ENCODE measurements at places on chromosomes 11 and 22. TPM values are rescaled to one million over a fixed set of nuclear protein-coding genes. Genes with fewer than 3 reads are reported as not detected.

DNA sequence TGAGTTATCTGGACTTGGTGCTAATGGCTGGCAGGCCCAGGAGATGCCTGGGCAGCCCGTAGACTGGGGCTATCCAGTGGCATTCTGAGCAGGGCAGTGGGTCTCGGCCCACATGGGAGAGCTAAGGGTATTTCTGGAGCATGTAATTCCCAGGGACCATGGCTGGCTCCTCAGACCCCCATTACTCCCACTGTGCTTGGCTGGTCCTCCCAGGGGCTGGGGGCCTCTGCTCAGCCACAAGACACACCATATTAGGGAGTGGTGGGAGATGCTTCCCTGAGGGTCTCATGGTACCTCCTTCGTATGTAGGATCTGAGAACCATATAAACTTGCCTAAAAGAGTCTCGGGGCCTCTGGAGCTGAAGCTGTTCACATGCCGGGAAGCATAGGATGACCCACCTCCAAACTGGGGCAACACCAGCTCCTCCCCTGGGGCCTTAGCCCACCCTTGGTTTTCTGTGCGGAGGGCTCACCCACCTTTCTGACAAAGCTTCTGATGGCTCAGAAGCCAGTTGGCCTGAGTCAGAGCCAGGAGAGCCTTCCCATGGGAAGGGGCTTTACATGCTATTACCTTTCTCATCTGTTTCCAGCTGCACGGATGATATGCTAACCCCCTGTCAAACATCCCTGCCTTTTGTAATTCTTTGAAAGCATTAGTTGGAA, 9.5 kb upstream of the FTH1 start:
- DNase-seq = no peak
- no peak overlapping the region for H3K27ac ChIP-seq
- H3K4me1 ChIP-seq = peaks cover 33% of the 10 kb centered on the region
- H3K4me3 ChIP-seq = no peak overlapping the region
- H3K36me3 ChIP-seq = no peaks in the 10 kb centered on the region
- H3K27me3 ChIP-seq = no peaks in the 10 kb centered on the region

DNA sequence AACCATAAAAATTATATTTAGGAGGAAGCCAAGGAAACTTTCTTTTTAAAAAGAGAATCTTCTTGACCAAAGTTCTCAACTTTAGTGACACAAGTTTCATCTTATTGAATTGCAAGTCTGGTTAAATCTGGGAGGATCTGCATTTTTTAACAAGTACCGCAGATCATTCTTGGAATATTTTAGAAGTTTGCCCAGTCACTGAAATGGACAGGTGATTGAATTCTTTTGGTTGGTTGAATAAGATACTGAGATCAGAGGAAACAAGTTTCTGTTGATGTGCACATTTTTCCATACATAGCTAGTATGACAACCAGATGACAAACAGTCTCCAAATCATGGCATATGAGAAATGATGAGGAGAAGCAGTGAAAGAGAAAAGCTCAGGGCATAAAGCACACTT, 50.2 kb downstream of the SLN start:
- H3K36me3 ChIP-seq = no peaks in the 10 kb centered on the region
- H3K27ac ChIP-seq = peak overlapping the region; percentile 76
- DNase-seq = no peak
- H3K27me3 ChIP-seq = no peaks in the 10 kb centered on the region

DNA sequence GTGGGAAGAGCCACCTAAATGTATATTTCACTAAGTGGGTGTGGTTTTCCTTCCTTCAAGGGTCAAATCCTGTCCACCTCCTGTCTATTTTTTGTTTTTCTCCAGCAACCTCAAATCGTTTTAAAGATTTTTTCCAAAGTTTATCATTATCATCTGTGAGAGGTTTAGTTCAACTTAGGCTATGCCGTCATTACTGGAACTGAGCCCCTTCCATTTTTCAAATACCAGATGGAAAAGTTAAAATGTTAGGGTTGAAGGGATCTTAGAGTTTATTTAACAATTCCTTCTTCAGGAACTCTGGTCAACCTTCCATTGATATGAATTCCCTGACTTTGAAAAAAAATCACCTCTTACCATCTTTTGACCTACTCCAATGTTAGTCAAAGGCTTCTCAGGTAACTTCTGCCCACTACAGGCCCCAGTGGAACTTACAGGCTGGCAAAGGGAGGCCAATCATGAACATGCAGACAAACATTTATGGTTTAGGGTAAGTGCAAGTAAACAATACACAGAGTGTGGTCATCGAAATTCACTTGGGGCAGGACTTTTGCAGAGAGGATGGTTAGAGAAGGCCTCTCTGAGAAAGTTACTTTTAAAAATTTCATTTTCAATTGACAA, 45.2 kb downstream of the SYN3 start:
- no peak overlapping the region for H3K4me3 ChIP-seq
- DNase-seq = no peak
- no peaks in the 10 kb centered on the region for H3K27me3 ChIP-seq
- H3K4me1 ChIP-seq = no peaks in the 10 kb centered on the region
- no peak overlapping the region for H3K27ac ChIP-seq
- no peaks in the 10 kb centered on the region for H3K36me3 ChIP-seq

- no peak overlapping the region for H3K27ac ChIP-seq
- no peak for DNase-seq
- H3K27me3 ChIP-seq = peaks cover 30% of the 10 kb centered on the region
- no peaks in the 10 kb centered on the region for H3K36me3 ChIP-seq
Observed at GRCh38 chr11:2931771-2932738, 2.8 kb upstream of the PHLDA2 start.

DNA sequence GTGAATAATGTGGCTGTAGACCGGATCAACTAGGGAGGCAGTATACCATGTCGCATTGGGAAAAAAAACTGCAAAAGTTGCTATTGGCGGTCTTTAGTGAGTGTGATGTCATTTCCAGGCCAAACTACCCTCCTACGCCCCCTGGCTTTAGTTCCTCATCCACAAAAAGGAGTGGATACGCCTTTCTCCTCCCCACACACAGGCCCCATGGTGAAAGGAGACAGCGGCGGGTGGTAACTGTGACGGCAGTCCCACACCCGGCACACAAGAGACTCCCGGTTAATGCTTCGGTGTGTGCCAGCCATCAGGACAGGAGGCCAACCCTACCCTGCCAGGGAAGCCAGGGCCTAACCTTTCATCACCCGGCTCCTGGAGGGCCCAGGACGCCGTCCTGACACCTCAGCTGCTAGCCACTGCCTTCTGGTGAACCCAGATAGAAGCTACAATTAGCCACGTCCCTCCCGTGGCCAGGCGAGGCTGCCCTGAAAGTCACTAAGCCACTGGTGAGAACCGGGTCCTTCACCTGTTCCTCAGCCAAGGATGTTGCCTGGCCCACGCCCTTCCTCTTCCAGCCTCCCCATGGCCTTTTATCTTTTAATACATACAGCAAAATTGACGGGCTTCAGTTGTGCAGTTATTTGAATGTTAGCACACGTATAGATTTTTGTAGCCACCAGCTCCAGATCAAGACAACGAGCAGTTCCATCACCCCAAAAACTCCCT, 10.8 kb downstream of the TP53I11 start:
- no peak for DNase-seq
- H3K27ac ChIP-seq = no peak overlapping the region
- no peaks in the 10 kb centered on the region for H3K27me3 ChIP-seq
- H3K4me3 ChIP-seq = no peak overlapping the region
- no peaks in the 10 kb centered on the region for H3K36me3 ChIP-seq

GRCh38 chr11:69101115-69101791, 52.5 kb downstream of the TPCN2 start:
- no peak overlapping the region for H3K4me3 ChIP-seq
- peak overlapping the region; percentile 21 for H3K27ac ChIP-seq
- no peaks in the 10 kb centered on the region for H3K36me3 ChIP-seq
- peaks cover 23% of the 10 kb centered on the region for H3K4me1 ChIP-seq

DNA sequence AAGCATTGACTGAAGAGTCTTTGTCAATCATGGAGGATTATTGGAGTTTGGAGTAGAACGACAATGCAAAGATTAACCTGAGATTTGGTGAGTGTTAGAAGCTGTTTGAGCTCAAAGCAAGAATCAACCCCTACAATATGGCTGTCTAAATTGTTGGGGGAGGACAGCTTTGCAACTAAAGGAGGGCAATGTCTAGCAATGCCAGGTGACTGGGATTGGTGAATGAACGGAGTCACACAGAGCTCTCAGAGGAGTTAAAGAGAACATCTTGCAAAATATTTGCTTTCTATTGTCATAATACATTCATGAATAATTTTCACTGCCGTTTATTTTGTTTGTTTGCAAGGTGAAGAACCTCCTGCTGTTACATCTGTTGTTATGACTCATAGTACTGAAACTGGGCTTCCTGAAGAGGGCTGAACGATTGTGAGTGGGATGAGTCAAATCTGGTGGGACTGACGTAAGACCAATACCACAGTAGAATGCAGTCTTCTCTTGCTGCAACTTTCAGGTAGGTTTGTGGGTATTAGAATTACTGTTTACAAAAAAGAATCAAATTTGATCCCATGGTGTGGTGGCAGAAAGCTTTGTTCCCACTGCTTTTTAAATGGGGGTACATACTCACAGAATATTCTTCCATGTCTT, 281.9 kb downstream of the CADM1 start:
- H3K36me3 ChIP-seq = peaks cover 31% of the 10 kb centered on the region
- DNase-seq = no peak
- H3K4me1 ChIP-seq = peaks cover 9% of the 10 kb centered on the region
- no peak overlapping the region for H3K27ac ChIP-seq
- H3K27me3 ChIP-seq = no peaks in the 10 kb centered on the region

DNA sequence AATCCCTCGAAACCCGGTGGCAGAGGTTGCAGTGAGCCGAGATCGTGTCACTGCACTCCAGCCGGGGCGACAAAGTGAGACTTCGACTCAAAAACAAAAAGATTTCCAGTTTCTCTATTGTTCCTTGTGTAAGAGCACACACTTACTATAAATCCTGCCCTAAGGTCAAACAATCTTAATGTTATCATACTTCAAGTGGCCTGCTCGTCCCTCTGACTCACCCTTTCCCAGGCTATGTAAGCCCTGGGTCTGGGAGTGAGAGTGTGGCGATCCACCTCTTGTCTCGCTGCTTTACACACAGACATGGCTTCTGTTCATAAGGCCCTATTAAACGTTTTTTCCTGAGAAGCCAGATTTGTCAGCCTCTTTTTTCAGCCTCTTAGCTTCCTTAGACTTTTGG, 24.4 kb upstream of the A4GALT start:
- no peak for DNase-seq
- no peaks in the 10 kb centered on the region for H3K36me3 ChIP-seq
- peak overlapping the region; percentile 50 for H3K27ac ChIP-seq
- peaks cover 3% of the 10 kb centered on the region for H3K27me3 ChIP-seq

- DNase-seq = no peak
- H3K27ac ChIP-seq = no peak overlapping the region
- H3K4me3 ChIP-seq = no peak overlapping the region
Observed at GRCh38 chr22:19904174-19904856, 37.3 kb upstream of the COMT start.

DNA sequence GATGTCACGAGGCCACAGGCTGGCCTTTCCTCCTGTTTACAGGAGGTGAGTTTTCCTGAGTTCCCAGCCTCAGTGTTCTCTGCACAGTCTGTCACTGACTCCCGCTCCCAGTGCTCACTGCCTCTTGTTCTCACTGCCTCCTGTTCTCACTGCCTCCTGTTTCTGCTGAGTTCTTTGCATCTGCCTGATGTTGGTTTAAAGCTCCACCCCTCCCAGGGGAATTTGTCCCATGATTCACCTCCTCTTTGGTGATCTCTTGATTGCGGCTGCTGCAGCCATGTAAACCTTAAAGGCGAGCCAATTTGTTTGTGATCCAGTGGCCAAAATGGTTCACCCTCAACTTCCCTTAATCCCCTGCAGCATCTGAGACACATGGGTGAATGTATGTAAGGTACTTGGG, 6.0 kb upstream of the TUBA8 start:
- peaks cover 7% of the 10 kb centered on the region for H3K36me3 ChIP-seq
- H3K27ac ChIP-seq = no peak overlapping the region
- H3K4me3 ChIP-seq = no peak overlapping the region
- DNase-seq = no peak
- H3K4me1 ChIP-seq = peaks cover 2% of the 10 kb centered on the region

GRCh38 chr11:95104856-95105255, 15.2 kb downstream of the ENDOD1 start:
- H3K36me3 ChIP-seq = no peaks in the 10 kb centered on the region
- no peak overlapping the region for H3K4me3 ChIP-seq
- no peak overlapping the region for H3K27ac ChIP-seq
- H3K4me1 ChIP-seq = peaks cover 30% of the 10 kb centered on the region

Gene CHST1
- total RNA-seq = 9.2 TPM

Gene GLB1L2
- 5.5 TPM for total RNA-seq

Gene TNNI2
- 3.9 TPM for total RNA-seq

Gene WNT11
- total RNA-seq = 18.2 TPM
